ENCODE measurements at places on chromosomes 12 and 14. TPM values are rescaled to one million over a fixed set of nuclear protein-coding genes. Genes with fewer than 3 reads are reported as not detected.

The SMCO2 gene
- total RNA-seq = 0.46 TPM

The POTEG gene
- not detected for total RNA-seq

The TAS2R30 gene
- total RNA-seq = 2.0 TPM

The FBLN5 gene
- total RNA-seq = 4.1 TPM

The RNF212B gene
- not detected for total RNA-seq

The PRKD1 gene
- not detected for total RNA-seq

The TCL1B gene
- not detected for total RNA-seq

The TPPP2 gene
- total RNA-seq = not detected

The TMEM119 gene
- total RNA-seq = 1.2 TPM

The RERG gene
- total RNA-seq = 0.21 TPM

The FGF23 gene
- total RNA-seq = not detected

DNA sequence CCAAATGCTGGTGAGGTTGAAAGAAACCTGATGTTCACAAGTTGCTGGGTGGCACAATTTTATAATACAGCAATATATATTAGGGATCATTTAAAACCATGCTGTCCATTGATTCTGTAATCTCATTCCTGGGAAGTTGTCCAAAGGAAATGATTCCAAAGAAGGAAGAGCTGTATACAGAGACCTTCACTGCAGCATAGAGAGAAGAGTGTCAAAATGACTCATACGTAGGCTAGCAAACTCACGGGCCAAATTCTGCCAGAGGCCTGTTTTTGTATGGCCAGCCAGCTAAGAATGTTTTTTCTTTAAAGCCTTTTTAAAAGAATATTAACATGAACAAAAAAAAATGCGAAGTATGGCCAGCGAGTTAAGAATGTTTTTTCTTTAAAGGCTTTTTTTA lies 69.2 kb upstream of the MED13L start:
- no peak overlapping the region for H3K27ac ChIP-seq
- H3K36me3 ChIP-seq = peaks cover 5% of the 10 kb centered on the region
- H3K4me3 ChIP-seq = no peak overlapping the region
- no peaks in the 10 kb centered on the region for H3K4me1 ChIP-seq
- H3K27me3 ChIP-seq = peaks cover 8% of the 10 kb centered on the region

DNA sequence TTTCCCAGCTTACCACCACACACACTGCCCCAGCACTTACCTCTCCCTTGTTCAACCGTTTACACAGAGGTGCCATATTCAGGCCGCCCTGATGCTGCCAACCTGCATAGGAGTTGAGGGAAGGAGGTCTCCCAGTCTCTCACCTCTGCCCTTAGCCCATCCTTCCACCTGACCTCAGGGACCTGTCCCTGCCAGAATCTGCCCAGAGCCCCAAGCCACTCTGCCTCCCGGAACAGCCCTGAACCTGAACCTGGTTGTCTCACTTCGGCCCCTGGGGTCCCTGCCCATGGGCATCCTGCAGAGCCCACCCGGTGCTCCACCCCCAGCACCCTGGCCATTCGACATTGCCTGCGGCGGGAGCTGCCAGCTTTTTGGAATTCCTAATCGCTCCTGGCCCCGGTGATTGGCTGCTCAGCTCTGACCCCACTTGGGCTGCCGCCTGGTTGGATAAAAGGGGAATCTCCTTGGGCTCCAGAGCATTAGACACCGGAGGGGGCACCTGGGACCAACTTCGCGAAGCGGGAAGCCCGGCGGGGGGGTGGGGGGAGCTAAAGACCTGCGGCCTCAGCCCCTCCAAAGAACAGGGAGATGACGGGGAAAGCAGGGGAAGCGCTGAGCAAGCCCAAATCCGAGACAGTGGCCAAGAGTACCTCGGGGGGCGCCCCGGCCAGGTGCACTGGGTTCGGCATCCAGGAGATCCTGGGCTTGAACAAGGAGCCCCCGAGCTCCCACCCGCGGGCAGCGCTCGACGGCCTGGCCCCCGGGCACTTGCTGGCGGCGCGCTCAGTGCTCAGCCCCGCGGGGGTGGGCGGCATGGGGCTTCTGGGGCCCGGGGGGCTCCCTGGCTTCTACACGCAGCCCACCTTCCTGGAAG lies at the start of gene VSX2:
VSX2 (plus strand) TSS at position 476 of the 874 bp plus-strand sequence; CDS start at position 589, 113 bp downstream.
- no peak within 1 kb of the TSS for H3K27ac ChIP-seq
- H3K4me1 ChIP-seq = peaks cover 18% of the 10 kb centered on the region
- peaks cover 78% of the 10 kb centered on the region for H3K27me3 ChIP-seq
- H3K36me3 ChIP-seq = no peaks in the 10 kb centered on the region
- H3K4me3 ChIP-seq = no peak within 1 kb of the TSS

DNA sequence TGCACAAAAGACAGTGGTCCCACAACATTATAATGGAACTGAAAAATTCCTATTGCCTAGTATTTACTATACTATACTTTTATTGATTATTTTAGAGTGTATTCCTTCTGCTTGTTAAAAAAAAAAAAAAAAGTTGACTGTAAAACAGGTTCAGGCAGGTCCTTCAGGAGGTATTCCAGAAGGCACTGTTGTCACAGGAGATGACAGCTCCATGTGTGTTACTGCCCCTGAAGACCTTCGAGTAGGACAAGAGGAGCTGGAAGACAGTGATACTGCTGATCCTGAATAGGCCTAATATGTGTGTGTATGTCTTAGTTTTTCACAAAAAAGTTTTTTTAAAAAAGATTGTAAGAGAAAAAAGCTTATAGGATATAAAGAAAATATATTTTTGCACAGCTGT lies 12.3 kb downstream of the UBE2N start:
- peak overlapping the region; percentile 68 for H3K27ac ChIP-seq
- no peak for DNase-seq
- H3K4me1 ChIP-seq = peaks cover 65% of the 10 kb centered on the region
- H3K4me3 ChIP-seq = no peak overlapping the region

DNA sequence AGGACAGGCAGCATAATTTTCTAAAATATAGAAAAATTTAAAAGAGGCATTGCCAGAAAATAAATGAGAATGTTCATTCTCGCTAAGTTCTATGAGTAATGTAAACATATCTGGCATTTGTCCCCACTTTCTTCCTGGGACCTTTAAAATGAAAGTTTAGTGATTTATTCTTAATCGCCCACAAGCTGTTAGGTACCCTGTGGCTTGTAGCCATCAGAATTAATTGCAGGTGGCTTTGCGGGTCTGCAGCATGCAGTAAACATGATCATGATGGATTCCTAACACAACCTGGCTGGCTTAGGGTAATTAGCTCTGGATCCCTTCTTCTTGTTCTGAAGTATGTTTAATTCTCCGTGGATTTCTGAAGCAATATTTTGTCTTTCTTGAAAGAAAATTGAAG lies 103.5 kb upstream of the FRMD6 start:
- peaks cover 19% of the 10 kb centered on the region for H3K27me3 ChIP-seq
- no peak overlapping the region for H3K27ac ChIP-seq
- H3K4me1 ChIP-seq = no peaks in the 10 kb centered on the region

DNA sequence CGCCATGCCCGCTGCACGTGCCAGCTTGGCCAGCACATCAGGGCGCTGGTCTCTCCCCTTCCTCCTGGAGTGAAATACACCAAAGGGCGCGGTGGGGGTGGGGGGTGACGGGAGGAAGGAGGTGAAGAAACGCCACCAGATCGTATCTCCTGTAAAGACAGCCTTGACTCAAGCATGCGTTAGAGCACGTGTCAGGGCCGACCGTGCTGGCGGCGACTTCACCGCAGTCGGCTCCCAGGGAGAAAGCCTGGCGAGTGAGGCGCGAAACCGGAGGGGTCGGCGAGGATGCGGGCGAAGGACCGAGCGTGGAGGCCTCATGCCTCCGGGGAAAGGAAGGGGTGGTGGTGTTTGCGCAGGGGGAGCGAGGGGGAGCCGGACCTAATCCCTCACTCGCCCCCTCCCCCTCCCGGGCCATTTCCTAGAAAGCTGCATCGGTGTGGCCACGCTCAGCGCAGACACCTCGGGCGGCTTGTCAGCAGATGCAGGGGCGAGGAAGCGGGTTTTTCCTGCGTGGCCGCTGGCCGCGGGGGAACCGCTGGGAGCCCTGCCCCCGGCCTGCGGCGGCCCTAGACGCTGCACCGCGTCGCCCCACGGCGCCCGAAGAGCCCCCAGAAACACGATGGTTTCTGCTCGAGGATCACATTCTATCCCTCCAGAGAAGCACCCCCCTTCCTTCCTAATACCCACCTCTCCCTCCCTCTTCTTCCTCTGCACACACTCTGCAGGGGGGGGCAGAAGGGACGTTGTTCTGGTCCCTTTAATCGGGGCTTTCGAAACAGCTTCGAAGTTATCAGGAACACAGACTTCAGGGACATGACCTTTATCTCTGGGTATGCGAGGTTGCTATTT lies 914 bp upstream of the CCND2 start:
- H3K4me3 ChIP-seq = peak overlapping the region; percentile 95
- H3K4me1 ChIP-seq = peaks cover 29% of the 10 kb centered on the region
- DNase-seq = peak; percentile 82

DNA sequence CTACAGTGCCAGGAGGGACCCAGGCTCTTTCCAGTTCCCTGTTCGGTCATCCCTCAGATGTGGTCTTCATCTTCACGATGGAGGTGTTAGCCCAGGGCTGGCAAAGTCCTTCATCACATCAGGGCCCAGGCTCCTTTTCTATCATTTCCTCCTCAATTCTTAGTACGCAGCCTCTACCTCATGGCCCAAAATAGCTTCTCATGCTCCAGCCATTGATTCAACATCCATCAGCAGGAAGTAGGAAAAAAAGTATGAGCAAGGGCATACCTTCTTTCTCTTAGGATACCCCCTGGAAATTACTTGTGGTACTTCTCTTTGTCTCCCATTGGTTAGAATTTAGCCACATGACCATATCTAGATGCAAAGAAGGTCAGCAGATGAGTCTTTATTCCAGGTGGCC lies 12.2 kb upstream of the ZDHHC22 start:
- no peak overlapping the region for H3K27ac ChIP-seq
- no peaks in the 10 kb centered on the region for H3K4me1 ChIP-seq
- H3K4me3 ChIP-seq = no peak overlapping the region

- no peaks in the 10 kb centered on the region for H3K36me3 ChIP-seq
- no peak for DNase-seq
- no peak overlapping the region for H3K27ac ChIP-seq
- H3K27me3 ChIP-seq = no peaks in the 10 kb centered on the region
Measured at GRCh38 chr12:16499611-16500010, 106.4 kb downstream of the LMO3 start.

- DNase-seq = no peak
- H3K4me3 ChIP-seq = no peak overlapping the region
- no peaks in the 10 kb centered on the region for H3K36me3 ChIP-seq
- no peak overlapping the region for H3K27ac ChIP-seq
Measured at GRCh38 chr12:81615026-81615588, 144.0 kb downstream of the PPFIA2 start.

GRCh38 chr12:79317179-79317847 lies 373.5 kb downstream of the PAWR start:
- no peak overlapping the region for H3K4me3 ChIP-seq
- no peaks in the 10 kb centered on the region for H3K36me3 ChIP-seq
- H3K27me3 ChIP-seq = no peaks in the 10 kb centered on the region
- DNase-seq = no peak

GRCh38 chr14:34203251-34203722 lies 252.4 kb upstream of the EGLN3 start:
- DNase-seq = no peak
- no peak overlapping the region for H3K27ac ChIP-seq
- H3K4me3 ChIP-seq = no peak overlapping the region
- peaks cover 8% of the 10 kb centered on the region for H3K4me1 ChIP-seq

- no peak overlapping the region for H3K4me3 ChIP-seq
- H3K4me1 ChIP-seq = no peaks in the 10 kb centered on the region
- H3K27me3 ChIP-seq = no peaks in the 10 kb centered on the region
- no peak for DNase-seq
Measured at GRCh38 chr14:85728476-85729065, 198.6 kb downstream of the FLRT2 start.

- H3K36me3 ChIP-seq = no peaks in the 10 kb centered on the region
- peaks cover 58% of the 10 kb centered on the region for H3K27me3 ChIP-seq
- peak; percentile 41 for DNase-seq
- H3K27ac ChIP-seq = no peak overlapping the region
- H3K4me3 ChIP-seq = peak overlapping the region; percentile 81
Measured at GRCh38 chr12:67068761-67069450, 200.3 kb upstream of the CAND1 start.

- no peaks in the 10 kb centered on the region for H3K36me3 ChIP-seq
- H3K4me1 ChIP-seq = peaks cover 11% of the 10 kb centered on the region
- no peak for DNase-seq
- no peak overlapping the region for H3K27ac ChIP-seq
- H3K4me3 ChIP-seq = no peak overlapping the region
- peaks cover 49% of the 10 kb centered on the region for H3K27me3 ChIP-seq
Measured at GRCh38 chr12:52277486-52278245, 3.2 kb downstream of the KRT86 start.

DNA sequence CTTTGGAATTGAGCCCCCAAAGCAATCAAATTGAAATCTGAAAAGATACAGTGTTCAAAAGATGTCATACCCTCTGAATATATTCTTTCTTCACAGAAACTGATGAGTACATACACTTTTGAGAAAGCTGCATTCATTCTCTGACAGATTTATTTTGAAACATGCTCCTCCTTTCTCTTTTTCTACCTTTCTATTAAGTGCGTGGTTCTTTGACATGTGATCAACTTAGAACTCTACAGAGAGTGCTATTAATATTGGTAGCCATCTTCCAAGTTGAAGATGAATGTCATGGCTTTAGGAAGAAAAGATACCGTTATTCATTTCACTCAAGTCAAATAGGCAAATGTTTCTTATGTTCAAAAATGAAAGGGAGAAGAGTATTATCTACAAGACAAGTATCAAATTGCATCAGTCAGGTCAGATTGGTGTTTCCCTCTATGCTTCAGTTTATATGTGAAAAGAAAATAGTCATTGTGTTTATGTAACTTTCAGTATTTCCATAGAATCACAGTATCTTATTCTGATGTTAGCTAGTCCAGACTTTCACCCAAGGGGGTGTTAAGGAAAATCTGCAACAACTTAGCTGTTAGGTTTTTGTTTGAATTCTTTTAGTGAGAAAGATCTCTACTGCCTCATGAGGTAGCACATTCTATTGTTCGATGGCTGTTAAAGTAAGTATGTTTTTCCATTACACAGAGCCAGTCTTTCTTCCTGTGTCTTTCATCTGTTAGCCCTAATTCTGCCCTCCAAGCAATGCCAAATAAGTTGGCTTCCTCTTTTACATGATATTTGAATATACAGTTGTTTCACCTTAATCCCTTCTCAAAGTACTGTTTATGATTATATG lies 55.4 kb upstream of the GARIN2 start:
- no peak for DNase-seq
- peaks cover 6% of the 10 kb centered on the region for H3K36me3 ChIP-seq
- no peak overlapping the region for H3K4me3 ChIP-seq
- H3K27me3 ChIP-seq = no peaks in the 10 kb centered on the region
- H3K27ac ChIP-seq = no peak overlapping the region

GRCh38 chr12:106985479-106985878 lies 1.5 kb downstream of the MTERF2 start:
- H3K27me3 ChIP-seq = no peaks in the 10 kb centered on the region
- H3K4me3 ChIP-seq = peak overlapping the region; percentile 15
- H3K27ac ChIP-seq = no peak overlapping the region
- DNase-seq = no peak
- H3K36me3 ChIP-seq = peaks cover 23% of the 10 kb centered on the region
- H3K4me1 ChIP-seq = peaks cover 39% of the 10 kb centered on the region

Measured in activated CD4-positive, alpha-beta T cell treated with anti-CD3 and anti-CD28 coated beads, Interleukin-2, amount 10 ng/mL, durations not matched to agents 7 days and 5 days (primary cell).